ENCODE measurements at places on chromosomes 3 and 15.

DNA sequence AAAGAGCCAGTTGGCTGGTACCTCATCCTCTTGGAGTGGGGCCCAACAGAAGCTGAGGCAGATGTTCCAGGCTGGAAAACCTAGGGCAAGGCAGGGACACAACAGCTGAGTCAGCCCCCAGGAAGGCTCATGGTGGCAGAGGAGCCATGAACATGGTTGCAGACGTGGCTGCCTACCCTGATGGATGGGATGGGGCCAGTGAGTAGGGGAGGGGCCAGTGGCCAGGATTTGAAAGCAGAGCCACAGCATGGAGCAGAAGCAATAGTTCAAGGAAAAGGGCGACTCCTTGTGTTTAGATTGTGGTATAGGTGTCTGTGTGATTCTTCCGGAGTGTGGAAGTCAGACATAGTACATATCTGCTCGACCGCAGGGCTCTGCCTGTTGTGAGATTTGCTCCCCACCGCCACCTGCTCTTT lies 24.2 kb downstream of the PXYLP1 start:
- DNase-seq: peak; percentile 32

GRCh38 chr3:9125278-9125951 lies 124.0 kb downstream of the SRGAP3 start:
- no peak for DNase-seq

- peak; percentile 28 for DNase-seq
Measured at GRCh38 chr15:84982301-84982920, 755 bp downstream of the PDE8A start.

DNA sequence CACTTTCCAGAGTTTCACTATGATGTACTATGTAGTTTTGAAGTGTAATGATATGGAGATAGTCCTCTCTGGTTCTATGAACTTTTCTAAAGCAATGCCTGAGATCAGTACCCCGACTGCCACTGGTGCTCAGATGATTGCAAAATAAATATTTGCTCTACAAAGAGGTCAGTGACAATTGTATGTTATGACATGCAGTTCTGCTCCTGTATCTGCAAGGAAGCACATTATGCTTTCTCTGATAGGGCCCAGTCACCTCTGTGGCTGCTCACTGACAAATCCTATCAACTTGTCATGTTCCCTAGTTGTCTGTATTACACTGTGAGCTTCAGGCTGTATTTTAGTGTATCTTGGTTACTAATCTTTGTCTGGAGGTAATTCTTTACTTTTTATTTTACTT lies 362.6 kb downstream of the ROBO1 start:
- no peak for DNase-seq

DNA sequence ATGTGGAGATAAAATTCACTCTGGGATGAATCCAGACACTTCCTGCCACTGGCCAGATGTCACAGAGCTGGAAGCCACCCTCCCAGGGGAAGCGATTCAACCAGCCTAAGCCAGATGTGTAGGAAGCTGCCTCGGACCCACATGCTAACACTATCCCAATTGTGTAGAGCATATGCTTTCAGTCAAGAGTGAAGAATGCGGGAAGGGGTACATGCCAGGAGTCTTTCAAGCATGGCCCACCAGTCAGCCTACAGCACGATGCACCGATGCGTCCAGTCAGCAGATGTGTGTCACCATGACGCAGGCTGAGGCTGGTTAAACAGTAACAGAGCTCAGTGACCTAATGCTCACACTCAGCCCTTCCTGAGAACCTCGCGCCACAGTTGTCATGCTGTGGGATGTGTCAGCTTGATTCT lies 38.8 kb upstream of the BNC1 start:
- no peak for DNase-seq

GRCh38 chr3:17584066-17584465 lies 158.4 kb downstream of the TBC1D5 start:
- DNase-seq: no peak

DNA sequence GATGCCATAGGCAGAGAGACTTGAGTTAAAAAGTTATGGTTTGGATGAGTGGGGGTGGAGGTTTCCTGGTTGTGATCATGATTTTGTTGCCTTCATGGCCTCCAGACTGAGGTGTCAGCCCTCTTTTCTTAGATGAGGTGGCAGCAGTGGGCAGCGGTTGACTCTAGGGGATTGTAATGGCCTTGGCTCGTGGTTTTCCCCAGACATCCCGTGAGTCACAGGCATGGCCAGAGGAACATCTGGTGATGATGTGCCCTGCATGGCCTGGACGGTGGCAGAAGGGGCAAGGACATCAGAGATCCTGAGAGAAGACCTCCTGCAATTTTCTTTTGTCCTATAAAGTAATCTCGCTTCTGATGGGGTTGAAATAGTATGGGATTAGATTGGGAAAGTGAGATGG lies 12.4 kb downstream of the RETNLB start:
- DNase-seq: no peak

- no peak for DNase-seq
Measured at GRCh38 chr3:117786349-117786748, 1076.8 kb downstream of the TUSC7 start.

DNA sequence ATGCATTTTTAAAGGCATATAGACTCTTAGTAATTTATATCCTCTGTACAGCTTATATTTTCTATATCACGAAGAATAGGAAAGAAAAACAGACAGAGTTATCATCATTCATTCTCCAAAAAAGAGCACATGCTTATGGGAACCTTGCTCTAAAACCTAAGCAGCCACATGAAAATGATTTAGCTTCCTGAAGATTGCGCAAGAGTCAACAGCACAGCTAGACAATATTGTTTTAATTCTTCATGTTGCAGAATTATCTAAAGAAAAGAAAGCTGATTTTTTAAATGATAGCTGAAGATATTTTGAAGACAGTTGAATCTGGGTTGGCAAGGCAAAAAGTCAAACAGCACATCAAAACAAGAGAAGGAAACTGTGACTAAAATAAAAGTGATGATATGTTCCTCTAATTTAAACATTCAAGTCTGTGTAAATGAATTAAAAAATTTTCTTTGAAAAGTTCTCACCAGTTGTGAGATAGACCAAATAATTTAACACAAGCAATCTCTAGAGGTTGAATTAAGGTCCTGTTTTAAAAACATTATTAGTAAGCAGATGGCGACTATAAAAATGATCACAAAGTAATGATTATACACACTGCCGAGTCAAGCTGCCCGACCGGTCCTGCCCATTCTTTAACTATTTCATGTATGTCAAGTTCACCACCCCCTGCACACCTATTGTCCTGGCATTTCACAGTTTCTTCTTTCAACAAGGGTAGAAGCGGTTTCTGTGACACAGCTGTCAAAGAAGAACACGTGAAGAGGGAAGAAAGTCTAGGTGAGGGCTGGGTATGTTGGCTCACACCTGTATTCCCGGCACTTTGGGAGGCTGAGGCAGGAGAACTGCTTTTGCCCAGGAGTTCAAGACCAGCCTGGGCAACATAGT lies 74.2 kb upstream of the BHLHE40 start:
- no peak for DNase-seq

- no peak for DNase-seq
Measured at GRCh38 chr15:29132735-29133181, 136.9 kb downstream of the NSMCE3 start.

DNA sequence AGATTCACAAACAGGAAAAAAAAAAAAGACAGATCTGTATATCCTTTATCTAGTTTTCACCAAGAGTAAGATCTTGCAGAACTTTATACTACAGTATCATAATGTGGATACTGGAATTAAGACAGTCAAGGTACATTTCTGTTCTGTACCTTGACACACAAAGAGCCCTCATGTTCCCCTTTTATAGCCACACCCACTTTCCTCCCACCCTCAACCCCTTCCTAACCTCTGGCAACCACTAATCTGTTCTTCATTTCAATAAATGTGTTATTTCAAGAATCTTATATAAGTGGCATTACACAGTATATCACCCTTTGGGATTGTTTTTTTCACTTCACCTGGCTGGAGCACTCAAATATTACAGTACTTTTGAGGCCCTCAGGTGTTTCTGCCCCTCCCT lies 3.6 kb upstream of the RAB6B start:
- DNase-seq: no peak

DNA sequence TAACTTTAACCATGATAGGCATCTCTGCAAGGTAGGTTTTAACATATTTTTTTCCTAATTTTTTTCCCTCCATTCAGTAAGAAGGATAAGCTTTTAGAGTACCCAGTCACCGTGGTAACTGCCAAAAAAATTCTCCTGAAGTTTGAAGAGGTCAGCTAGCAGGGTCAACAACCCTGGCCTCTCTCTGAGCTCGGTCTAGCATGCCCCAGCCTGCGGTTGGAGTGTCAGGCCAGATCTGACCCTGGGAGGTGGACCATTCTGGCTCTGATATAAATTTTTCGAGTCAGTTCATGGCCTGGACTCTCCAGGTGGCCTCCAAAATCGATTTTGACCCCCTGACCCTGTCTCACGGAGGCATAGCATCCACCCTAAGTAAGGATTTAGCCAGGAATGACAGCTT lies 29.7 kb downstream of the SOX2 start:
- DNase-seq: no peak

DNA sequence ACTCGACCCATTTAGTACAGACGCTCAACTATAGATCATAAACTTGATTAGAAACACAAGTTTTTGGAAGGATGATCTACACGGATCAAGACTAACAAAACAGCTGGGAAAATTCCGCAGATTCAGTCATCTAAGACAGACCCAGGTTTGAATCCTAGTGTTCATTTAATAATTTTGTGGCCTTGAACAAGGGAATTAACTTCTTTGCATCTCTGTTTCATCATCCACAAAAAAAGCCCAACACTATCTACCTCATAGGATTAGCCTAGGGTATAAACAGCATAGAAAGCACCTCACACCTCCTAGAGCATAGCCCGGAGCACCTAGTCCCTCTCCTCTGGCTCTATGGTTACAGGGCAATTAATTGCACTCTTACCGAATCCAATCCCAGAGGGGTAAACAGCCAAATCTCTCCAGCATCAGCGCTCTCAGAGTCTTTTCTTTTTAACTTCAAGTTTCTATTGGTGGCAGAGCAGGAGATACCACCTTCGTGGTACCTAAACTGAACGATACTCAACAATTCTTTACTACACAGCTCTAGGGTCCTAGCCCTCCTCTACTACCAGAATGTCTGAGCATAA lies 3.5 kb downstream of the TBL1XR1 start:
- no peak for DNase-seq

GRCh38 chr15:68412218-68412617 lies 19.7 kb downstream of the ITGA11 start:
- DNase-seq: no peak
